Cortex of kidney (tissue), 1 donor: ENCODE measurements at places on chromosomes 11 and 22.

DNA sequence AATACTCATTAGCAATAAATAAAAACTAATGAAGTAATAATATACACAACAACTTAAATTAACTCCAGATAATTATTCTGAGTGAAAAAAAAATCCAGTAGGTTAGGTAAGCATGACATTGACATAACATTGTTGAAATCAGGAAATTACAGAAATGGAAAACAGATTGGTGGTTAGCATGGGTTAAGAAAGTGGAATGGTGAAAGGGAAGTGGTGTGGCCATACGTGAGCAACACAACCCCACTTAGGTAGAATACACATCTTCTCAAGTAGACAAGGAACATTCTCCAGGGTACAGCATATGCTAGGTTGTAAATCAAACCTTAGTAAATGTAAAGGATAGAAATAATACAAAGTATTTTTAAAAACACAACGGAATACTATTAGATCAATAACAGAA, 30.2 kb upstream of the CLTCL1 start:
- DNase-seq, result no peak

DNA sequence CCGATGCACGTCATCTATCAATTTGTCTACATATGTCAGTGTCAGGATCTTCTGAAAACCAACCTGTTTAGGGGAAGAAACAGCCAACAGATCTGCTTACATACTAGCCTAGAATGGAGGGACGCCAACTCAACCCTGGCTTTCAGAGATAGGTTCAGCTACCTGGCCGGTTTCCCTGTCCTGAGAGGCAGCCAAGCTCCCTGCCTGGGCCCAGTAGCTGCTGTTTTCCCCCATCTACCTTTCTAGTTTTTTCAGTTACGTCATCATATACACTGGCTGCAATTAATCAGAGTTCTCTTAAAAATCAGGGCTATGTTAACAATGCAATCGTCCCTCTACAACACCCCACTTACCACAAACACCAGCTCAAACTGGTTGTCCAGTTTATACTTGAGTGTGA, 1.0 kb downstream of the SRPRA start:
- DNase-seq, result no peak

DNA sequence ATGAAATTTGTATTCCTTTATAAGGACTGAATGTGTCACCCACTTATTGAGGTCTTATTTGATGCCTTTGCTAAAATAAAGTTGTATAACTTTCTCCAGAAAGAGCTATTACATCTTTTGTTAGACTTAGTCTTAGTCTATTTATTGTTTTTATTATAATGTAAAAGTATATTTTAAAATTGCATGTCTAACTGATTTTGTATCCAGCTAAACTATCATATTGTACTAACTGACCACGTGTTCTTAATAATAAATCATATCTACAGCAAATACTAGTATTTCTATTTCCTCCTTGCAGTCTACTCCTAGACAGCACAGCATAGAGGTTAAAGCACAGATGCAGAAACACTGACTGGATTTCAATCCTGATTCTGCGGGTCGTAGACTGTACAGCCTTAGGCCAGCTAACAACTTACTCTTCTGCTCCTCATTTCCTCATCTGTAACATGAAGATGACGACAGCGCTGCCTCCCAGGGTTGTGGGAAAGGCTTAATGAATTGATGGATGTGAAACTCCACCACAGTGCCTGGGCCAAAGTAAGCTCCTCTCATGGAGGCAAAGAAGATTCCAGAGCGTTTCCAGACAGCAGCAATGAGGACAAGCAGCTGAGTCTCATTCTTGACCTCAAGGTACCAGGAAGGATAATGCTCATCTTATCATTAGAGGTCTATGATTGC, 13.2 kb downstream of the IFITM10 start:
- DNase-seq, result no peak

GRCh38 chr11:37942081-37942480, 1344.0 kb upstream of the RAG2 start:
- DNase-seq, result no peak

- DNase-seq, result no peak
These were observed 63.5 kb upstream of the FDX1 start for GRCh38 chr11:110366291-110366690.

DNA sequence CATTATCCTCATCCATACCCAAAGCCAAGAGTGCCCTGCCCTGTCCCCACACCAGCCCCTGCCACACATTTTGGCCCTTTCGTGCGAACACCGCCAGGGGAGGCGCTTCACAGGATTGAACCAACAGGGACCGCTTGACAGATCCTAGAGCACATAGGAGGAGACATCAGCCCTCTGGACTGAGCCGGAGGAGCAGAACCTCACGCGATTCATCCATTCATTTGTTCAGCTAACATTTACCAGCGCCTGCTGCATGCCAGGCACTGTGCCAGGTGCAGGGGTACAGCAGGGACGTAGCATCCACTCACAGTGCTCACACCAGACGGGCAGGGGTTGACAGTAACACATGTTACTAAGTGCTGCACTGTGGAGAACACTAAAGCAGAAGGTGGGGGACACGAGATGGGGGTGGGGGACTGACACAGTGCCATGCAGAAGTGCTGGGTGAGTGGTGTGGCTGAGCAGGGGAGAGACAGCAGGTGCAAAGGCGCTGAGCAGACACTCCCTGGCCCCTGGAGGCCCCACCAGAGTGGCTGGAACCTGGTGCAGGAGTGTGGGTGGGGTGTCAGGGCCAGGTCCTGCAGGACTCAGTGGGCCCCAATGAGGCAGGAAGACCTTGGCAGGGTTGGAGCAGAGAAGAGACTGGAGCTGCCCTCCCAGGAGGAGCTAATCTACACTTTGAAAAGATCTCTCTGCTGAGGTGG, 3.4 kb downstream of the GNAZ start:
- no peak for DNase-seq

- DNase-seq, result no peak
These were observed 127.6 kb downstream of the LUZP2 start for GRCh38 chr11:24624432-24624831.
